HS-27A (cell line): ENCODE measurements at places on chromosomes 1 and 21.

DNA sequence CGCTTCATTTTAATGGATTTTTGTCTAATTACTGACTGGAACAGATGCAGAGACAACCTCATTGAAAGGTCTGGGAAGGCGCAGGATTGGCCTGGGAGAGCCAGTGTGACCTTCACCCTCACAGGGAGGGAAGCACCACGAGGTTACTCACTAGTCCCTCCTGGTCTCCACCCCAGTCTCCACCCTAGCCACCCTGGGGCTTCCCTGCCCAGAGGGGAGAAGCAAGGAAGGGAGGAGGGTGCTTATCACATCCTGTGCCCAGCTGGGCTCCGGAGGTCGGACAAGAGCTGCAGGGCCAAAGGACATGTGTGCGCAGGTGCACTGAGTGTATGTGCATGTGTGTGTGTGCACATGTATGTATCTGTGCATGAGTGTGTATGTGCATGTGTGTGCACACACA, 220.1 kb upstream of the VAMP3 start:
- no peak for DNase-seq

DNA sequence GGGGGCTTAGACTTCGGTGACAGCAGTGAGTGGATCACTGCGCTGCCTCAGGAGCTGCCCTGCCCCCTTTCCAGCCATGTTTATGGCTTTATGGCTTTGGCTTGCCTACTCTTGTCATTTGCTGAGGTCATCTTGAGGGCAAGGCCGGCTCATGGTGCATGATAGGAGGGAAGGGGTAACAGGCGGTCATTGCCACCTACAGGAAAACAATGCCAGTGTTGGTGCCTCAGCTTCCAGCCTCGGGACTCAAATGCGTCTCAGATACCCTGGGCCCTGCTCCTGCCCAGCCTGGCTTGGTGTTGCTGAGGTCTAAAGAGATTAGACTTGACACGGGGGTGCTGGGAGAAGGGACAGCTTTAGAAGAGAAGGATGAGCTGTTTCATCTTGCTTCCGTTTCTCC, 14.5 kb downstream of the KDF1 start:
- DNase-seq: no peak

DNA sequence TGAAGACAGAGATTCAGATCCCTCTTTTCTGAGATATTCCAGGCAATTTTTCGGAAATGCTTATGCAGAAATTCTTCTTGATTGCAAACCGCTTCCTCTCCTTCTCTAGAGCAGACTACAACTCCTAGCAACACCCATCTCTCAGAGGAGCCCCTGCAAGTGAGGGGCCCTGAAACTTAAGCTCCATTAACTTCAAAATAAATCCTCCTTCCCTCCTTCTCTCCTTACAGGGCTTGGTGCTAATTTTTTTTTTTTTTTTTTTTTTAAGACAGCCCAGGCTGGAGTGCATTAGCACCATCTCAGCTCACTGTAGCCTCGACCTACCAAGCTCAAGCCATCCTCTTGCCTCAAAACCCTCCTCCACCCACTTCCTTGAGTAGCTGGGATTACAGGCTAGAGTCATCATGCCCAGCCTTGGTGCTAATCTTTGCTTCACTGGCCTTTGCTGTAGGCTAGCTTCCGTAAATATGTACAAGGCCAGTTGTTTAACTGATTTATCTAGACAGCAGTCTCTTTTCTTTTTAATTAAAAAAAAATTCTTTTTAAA, 30.2 kb upstream of the SFPQ start:
- no peak for DNase-seq

GRCh38 chr1:166133857-166134256, 32.9 kb downstream of the FAM78B start:
- DNase-seq: no peak

DNA sequence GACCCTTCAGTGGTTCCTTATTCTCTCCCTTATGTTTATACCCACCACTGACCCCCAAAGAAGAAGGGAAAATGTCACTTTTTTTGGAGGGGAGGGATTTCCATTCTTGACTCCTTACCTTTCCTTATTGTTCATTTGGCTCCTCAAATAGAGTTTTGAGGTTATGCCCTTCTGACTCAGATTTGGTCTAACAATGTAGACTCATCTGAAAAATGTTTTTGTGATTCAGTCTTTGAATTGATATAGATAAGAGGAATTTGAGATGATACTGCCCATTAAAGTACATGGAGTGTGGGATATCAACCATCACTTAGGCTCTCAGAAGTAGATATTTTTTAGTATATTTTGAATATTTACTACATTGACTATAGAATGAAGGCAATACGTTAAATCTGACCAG, 16.1 kb downstream of the USP1 start:
- no peak for DNase-seq

DNA sequence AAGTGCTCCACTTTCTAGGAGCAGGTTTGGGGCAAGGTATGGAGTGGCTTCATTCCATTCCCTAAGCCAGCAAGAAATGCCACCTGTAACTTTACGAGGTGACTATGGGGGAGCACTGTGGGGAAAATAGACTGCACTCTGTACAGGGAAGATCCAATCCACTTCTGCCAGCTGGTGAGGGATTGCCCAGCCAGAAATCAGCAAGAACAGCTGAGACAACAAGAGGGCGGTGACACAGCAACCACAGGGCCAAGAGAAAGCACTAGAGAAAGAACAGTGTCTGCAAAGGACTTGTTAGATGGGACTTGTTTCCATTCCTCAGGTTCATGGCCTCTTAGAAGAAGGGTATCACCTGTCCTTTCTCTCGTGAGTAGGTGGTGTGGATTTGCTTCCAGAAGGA, 19.6 kb downstream of the CAPN8 start:
- DNase-seq: no peak

GRCh38 chr1:119743308-119743707, 25.4 kb downstream of the HMGCS2 start:
- no peak for DNase-seq

DNA sequence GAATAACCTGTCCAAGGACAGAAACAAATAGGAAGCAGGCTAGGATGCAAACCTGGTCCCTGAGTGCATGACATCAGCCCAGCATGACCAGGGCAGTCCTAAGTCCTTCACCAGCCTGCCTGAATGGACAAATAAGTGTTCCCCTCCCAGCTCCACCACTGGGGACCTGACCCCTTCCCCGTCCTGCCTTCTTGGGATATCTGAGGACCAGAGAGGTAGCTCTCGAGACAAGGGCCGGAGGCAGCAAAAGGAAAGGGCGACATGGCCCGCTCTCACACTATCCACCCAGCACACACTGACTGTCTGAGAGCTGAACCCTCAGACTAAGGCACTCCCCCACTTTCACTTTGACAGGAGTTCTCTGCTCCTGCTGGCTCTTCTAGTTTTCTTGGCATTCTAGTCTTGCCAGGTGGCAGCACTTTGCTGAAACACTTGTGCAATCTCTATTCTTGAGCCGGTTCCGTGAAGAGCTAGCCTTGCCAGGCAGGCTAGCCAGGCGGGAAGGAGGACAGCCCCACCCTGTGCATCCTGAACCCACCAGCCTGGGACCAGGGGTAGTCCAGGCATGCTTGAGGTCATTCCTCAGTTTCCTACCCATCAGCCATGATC, 251.1 kb upstream of the RAB4A start:
- no peak for DNase-seq

DNA sequence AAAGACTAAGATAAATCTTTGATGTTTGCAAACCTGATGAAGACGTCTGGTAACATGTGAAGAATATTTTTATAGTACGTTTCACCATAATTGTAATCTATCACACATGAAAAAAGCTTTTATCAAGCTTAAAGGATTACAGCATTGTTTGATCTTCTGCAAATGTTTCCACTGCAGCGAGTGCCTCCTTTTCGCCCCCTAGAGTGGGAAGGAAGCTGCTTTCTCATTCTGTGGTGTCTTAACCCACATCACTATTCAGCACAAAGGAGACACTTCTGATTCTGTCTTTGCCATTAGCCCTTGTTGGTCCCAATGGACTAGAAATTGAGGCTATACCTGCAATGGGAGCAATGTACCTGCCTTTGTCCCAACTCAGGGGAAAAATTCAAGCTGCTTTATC, 46.0 kb upstream of the IL12RB2 start:
- no peak for DNase-seq

GRCh38 chr1:200558866-200559459, 61.6 kb downstream of the KIF14 start:
- no peak for DNase-seq

DNA sequence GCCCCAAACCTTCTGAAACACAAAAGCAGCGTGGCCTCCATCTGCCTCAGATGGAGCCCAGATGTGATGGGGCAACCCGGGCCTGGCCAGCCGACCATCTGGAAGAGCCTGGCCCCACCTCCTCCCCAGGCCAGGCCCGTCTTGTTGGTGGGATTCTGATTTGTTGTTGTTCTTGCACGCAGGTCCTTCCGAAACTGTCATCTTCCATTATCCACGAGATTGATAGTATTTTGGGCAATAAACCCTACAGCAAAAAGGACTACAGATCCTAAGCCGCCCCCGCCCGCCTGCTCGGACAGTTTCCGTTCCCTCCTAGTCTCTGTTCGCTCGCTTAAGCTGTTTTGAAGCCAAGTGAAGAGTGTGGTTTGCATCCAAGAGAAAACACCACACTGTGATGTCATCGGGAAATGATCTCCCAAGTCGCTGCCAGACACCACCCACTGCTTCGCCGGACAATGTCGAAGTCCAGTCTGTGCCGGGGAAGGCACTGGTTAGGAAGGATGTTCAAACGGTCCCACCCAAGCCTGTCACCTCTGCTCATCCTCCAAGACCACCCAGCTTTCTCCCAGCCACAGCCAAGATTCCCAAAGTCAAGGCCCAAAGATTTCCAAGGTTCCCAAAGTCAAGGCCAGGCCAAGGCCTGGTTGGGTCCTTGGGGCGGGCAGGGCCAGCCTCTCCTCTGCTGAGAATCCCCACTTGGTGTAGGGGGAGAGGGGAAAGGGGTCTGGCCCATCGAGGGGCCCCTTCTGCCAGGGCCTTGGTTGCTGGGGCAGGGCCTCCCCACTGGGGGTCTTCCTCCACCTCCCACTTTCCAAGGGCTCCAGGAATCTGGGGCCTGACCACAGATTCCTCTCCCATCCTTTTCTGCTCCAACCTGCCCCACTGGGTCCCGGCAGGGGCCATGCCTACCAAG, 52.9 kb downstream of the KCNAB2 start:
- DNase-seq: no peak

DNA sequence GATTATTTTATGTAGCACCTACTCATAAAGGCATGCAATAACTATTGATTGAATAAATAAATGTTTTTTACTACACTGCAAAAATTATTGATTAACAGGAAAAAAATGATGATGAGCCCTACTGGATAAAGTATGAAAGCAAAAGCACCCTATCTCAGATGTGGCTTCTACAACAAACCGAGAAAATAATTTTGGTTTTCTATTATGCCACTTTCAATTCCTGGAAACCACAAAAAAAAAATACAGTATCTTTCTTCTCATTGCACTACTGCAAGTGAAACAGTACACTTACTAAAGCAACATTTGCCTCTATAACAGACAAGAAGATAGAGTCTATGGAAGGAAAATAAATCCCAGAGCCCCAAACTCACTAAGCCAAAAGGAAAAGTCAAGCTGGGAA, 1882.4 kb downstream of the NCAM2 start:
- no peak for DNase-seq

- DNase-seq: no peak
These were observed 4.1 kb upstream of the PCBP3 start for GRCh38 chr21:45639206-45640000.

- no peak for DNase-seq
These were observed 90.5 kb downstream of the PIK3R3 start for GRCh38 chr1:46041974-46042373.

- DNase-seq: no peak
These were observed 147.2 kb upstream of the SGIP1 start for GRCh38 chr1:66386712-66387111.

DNA sequence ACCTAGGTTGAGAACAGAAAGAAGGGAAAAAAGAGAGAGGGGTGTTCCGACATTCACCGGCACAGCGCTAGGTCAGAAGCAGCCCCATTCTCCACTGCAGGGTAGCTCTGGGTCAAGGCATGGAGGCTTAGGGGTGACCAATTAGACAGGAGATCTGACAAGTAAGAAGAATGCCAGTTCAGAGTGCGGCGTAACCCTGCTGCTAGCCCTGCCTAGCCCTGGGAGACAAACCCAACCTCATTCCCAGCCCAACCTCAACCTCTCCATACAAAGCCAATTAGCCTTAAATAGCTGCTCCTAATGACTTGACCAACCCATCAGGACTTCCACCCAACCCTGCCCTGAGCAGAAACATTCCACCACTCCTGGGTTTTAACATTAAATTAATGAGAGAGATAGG, 3.4 kb downstream of the PRELP start:
- no peak for DNase-seq

DNA sequence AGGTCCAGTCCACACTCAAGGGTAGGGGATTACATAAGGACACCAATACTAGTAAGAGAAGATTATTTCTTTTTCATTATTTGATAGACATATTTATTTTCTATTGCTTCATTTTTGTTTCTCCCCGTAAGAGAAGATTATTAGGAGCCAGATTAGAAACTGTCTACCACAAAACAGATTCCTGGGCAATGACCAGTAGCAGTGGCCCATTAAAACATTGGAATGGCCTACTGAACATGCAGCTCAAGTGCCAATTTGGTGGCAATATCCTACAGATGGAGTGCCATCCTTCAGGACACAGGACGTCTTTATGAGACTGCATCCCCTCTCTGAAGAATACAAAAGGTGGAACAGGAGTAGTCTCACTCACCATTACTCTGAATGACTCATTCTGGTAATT, 34.0 kb upstream of the ARHGAP29 start:
- DNase-seq: no peak

DNA sequence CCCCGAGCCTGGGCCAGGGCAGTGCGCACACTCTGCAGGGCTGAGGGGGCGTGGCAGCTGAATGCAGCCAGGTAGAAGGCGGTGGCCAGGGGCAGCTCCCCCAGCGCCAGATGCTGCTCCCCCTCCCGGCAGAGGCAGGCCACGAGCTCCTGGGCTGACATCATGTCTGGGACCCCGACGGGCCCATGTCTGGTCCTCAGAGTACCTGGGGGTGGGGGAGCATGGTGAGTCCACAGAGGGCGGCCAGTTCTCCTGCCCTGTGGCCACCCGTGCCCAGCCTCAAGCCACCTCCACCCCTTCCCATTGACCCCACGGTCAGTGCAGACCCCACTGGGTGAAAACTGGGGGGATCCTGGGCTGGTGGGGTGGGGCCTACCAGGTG, 838 bp downstream of the TTC34 start:
- DNase-seq: no peak

DNA sequence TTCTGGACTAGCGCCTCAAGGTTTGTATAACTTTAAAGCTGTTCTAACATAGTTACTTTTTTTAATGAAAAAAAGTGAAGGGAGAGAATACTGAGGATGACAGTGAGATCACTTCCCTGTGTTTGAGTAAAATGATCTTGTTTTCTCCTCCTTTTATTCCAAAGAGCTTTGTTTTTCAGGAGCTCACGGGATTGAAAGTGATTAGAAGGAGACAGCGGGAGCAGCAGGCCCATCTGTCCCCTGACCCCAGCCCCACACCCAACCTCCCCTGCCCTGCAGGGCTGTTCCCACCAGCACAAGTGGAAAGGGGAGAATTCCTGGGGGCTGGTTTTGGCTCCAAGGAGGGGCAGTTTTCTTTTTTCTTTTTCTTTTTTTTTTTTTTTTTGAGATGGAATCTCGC, 2.1 kb upstream of the DNMT3L start:
- DNase-seq: no peak
